ENCODE measurements at places on chromosomes 7 and 10. TPM values are rescaled to one million over a fixed set of nuclear protein-coding genes. Genes with fewer than 3 reads are reported as not detected.

ANKRD30A gene
- total RNA-seq, result not detected

TFEC gene
- 5.7 TPM for total RNA-seq

NCF1 gene
- 1.2 TPM for total RNA-seq

DNA sequence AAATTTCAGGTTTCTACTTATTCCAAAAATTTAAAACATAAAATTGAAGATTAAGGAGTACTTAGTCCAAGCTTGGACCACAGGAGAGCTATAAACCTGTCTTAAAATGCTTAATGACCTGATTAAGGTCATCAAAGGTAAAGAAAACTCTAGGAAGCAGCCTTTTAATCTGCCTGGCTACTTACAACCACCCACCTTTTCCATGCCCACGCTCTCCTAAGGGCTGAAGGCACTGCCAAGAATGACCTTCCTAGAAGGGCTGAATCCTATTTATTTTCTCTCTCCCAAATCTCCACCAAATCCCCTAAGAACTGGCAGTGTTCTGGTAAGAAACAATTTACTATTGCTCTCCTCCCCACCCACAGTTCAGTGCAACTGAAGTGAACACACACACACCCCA lies 6.8 kb downstream of the MPP7 start:
- no peaks in the 10 kb centered on the region for H3K36me3 ChIP-seq
- no peaks in the 10 kb centered on the region for H3K4me1 ChIP-seq
- no peak overlapping the region for H3K4me3 ChIP-seq
- H3K27me3 ChIP-seq, result no peaks in the 10 kb centered on the region

DNA sequence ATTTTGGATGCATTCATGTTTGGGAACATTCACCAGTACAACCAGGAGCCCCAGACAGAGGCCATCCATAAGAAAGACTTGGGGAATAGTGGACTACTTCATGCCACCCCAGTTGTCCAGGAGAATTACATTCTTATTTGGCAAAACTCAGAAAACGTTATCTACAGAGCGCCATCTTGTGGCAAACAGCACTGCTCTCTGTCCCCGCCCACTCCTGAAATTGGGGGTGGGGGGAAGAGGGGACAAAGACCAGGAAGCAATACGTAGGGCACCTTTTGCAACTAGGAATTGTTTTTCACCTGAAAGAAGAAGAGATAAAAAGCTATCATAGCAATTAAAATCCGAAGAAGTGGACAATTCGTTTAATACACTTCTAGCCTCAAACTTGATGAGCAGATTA lies 134.6 kb upstream of the MGMT start:
- no peak overlapping the region for H3K4me3 ChIP-seq
- peaks cover 13% of the 10 kb centered on the region for H3K27me3 ChIP-seq
- no peaks in the 10 kb centered on the region for H3K4me1 ChIP-seq
- DNase-seq, result no peak
- H3K36me3 ChIP-seq, result no peaks in the 10 kb centered on the region
- no peak overlapping the region for H3K27ac ChIP-seq

- peak overlapping the region; percentile 6 for H3K4me3 ChIP-seq
- peak overlapping the region; percentile 17 for H3K27ac ChIP-seq
- no peaks in the 10 kb centered on the region for H3K27me3 ChIP-seq
Measured at GRCh38 chr7:66557214-66558200, 71.2 kb upstream of the KCTD7 start.

GRCh38 chr10:99659868-99660366 lies 608 bp downstream of the ENTPD7 start:
- peak overlapping the region; percentile 91 for H3K4me3 ChIP-seq
- H3K4me1 ChIP-seq, result no peaks in the 10 kb centered on the region
- peak overlapping the region; percentile 64 for H3K27ac ChIP-seq
- H3K36me3 ChIP-seq, result no peaks in the 10 kb centered on the region
- no peak for DNase-seq

- no peak for DNase-seq
- no peaks in the 10 kb centered on the region for H3K36me3 ChIP-seq
- H3K27me3 ChIP-seq, result no peaks in the 10 kb centered on the region
- no peaks in the 10 kb centered on the region for H3K4me1 ChIP-seq
- H3K27ac ChIP-seq, result no peak overlapping the region
- H3K4me3 ChIP-seq, result no peak overlapping the region
Measured at GRCh38 chr10:88116971-88117626, 253.7 kb downstream of the PTEN start.

DNA sequence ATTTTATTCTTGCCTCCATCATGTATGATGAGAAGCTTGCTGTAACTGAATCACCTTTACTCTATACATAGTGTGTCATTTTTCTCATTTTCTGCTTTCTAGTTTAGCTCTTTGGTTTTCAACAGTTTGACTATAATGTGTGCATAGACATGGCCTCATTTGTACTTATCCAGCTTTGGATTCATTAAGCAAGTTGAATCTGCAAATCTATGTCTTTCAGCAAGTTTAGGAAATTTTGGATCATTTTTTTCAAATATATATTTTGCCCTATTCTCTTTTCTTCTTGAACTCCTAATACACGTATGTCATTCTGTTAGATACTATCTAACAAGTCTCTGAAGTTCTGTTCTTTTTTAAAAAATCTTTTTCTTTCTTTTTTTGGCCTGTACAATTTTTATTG lies 57.8 kb downstream of the PRLHR start:
- H3K4me1 ChIP-seq, result no peaks in the 10 kb centered on the region
- H3K4me3 ChIP-seq, result no peak overlapping the region
- no peaks in the 10 kb centered on the region for H3K36me3 ChIP-seq
- H3K27ac ChIP-seq, result no peak overlapping the region
- H3K27me3 ChIP-seq, result no peaks in the 10 kb centered on the region

- H3K4me1 ChIP-seq, result peaks cover 12% of the 10 kb centered on the region
- DNase-seq, result peak; percentile 87
- no peaks in the 10 kb centered on the region for H3K27me3 ChIP-seq
- H3K36me3 ChIP-seq, result no peaks in the 10 kb centered on the region
Measured at GRCh38 chr10:68406815-68407548, at the start of gene RUFY2. TSS of gene RUFY2 (minus strand) at chr10:68407277. CDS start at chr10:68407189, 88 bp downstream.

DNA sequence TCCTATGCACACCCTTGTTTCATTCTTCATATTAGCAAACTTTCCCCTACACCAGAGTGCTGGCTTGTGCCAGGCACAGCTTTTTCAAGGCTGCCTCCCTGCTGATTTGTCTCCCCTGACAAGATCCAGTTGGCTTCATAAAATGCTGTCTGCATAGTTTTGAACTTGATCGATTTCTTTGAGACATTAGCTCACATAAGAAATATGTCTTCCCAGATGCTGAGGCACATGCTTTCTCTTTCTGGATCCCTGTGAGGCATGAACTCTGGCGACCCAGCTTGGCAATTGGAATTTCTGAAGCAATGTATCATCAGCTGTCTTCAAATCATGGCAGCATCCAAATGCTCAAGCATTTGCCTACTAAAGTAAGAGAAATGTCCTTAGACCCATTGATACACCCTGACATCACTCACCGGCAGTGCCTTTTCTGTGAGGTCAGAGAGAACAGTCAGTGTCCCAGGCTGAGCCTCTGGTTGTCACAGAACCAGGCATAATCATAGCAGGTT lies 616.4 kb upstream of the GHITM start:
- no peaks in the 10 kb centered on the region for H3K4me1 ChIP-seq
- no peak overlapping the region for H3K27ac ChIP-seq
- no peak overlapping the region for H3K4me3 ChIP-seq
- no peak for DNase-seq
- no peaks in the 10 kb centered on the region for H3K27me3 ChIP-seq

DNA sequence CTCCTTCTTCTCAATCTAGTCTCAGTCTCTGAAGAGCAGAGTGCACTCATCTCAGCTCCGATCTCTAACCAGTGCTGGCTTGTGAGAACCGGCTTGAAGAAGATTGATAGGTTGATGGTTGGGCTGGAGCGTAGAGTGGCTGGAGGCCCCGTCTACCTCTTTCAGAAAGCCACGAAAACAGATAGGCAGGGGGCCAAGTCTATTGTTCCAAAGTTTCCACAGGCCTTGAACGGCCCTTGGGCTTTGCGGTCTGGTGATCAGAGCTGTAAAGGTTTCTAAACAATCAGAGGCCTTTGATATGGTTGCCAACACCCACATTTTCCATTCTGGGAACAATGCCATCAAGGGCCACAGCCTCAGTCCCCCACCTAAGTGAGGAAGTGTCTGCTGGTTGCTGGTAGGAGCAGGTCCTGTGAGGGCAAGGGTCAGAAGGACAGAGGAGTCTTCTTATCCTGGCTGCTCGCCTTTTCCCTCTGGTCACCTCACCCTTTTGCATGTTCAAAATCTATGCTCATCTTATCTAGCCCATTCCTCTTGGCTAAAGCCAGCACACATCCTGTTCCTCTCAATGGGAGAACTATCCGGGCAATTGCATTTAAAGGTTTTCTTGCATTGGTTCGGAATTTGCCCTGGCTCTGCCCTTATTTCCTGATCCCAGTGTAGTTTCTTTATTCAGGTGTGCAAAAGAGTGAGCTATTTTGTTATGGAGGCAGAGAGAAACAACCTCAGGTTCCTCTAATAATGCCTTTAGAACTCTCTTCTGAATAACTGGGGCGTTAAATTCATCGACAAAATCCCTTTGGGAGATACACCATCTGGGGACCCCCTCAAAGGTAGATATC lies 70.3 kb upstream of the KMT2E start:
- H3K27ac ChIP-seq, result peak overlapping the region; percentile 80
- H3K4me3 ChIP-seq, result no peak overlapping the region
- H3K4me1 ChIP-seq, result no peaks in the 10 kb centered on the region
- peak; percentile 72 for DNase-seq
- no peaks in the 10 kb centered on the region for H3K27me3 ChIP-seq
- no peaks in the 10 kb centered on the region for H3K36me3 ChIP-seq

- H3K27me3 ChIP-seq, result no peaks in the 10 kb centered on the region
- H3K27ac ChIP-seq, result peak overlapping the region; percentile 36
- peaks cover 56% of the 10 kb centered on the region for H3K4me1 ChIP-seq
- DNase-seq, result no peak
- peaks cover 3% of the 10 kb centered on the region for H3K36me3 ChIP-seq
Measured at GRCh38 chr10:102619281-102619981, 24.8 kb upstream of the TRIM8 start.

DNA sequence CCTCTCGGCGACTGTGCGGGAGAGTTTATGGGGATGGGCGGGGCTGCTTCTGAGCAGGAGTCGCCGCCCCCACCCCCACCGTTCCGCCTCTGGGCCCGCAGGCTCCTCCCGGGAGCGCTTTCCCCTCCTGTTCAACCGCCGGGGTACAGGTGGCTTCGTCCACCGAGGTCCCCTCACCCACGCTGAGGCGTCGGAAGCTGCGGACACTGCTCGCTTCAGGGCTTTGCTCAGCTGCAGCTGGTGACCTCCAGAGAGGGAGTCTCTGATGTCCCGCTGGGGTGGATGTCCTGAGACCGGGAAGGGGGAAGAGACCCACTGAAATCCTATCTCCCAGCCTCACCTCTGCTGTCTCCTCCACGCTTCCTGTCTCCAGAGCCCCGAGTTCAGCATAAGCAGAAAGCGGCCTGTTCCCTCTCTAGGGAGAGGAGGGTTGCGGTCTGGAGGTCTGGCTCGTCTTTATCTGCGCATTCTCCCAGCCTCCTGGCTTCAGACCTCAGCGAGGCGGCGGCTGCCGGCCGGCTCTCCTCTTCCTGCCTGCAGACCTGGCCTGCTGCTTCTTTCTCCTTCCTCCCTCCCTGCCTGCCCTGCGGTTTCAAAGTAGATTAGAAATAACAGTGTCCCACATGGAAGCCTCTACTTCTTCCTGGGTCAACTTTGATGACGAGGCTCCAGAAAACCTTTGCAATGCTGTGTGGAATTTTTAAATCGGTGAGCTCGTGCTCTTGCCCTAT lies 1.8 kb downstream of the CYP2E1 start:
- no peak overlapping the region for H3K27ac ChIP-seq
- H3K4me3 ChIP-seq, result peak overlapping the region; percentile 29
- no peaks in the 10 kb centered on the region for H3K4me1 ChIP-seq
- H3K27me3 ChIP-seq, result peaks cover 13% of the 10 kb centered on the region

DNA sequence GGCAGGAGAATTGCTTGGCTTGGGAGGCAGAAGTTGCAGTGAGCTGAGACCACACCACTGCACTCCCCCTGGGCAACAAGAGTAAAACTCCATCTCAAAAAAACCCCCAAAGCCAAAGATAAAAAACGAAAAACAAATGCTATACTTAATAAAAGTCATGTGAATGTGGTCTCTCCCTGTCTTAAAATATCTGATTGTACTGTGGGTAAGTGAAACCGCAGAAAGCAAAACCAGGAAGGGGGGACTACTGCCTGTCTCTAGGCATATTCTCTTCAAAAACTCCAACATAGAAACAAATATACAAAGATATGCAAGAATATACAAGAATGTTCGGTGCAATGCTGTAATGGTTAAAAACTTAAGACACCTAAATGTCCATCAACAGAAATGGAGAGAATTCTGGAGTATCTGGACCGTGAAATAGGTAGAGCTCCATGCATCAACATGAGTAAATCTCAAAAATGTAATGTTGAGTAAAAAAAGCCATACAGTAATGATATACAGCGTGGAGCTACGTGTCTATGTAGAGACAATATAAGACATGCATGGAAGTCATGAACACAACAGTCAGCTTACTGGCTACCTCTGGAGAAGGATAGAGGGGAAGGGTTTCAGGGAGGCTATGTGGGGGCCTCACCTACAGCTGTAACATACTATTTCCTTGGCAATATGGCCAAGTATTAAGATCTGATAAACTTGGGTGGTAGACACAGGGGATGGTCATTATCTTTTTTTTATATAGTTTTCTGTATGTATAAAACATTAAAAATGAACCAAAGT lies 2.1 kb downstream of the ZNF394 start:
- H3K36me3 ChIP-seq, result peaks cover 33% of the 10 kb centered on the region
- DNase-seq, result peak; percentile 10
- H3K4me1 ChIP-seq, result peaks cover 34% of the 10 kb centered on the region
- H3K4me3 ChIP-seq, result peak overlapping the region; percentile 83

DNA sequence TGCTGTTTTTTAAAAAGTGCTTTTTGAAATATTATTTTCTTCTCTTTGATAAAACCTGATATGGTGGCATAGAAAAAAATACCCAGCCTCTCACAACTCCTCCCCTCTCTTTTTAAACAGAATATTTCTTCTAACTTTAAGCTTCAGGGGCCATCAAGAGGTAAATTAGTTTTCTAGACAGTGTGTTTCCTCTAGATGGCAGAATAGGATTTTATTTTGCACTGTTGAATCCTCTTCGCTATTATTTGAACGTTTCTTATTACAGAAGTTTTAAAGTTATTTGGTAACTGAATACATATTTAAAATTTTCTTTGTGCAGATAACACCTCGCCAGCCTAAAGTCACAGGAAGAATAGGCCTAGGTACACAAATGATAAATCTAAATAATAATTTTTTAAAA lies 30.3 kb downstream of the ARL5B start:
- H3K27me3 ChIP-seq, result no peaks in the 10 kb centered on the region
- no peak overlapping the region for H3K4me3 ChIP-seq
- H3K36me3 ChIP-seq, result no peaks in the 10 kb centered on the region
- H3K27ac ChIP-seq, result no peak overlapping the region
- DNase-seq, result no peak

- H3K4me1 ChIP-seq, result no peaks in the 10 kb centered on the region
- no peak for DNase-seq
- no peak overlapping the region for H3K4me3 ChIP-seq
- H3K36me3 ChIP-seq, result no peaks in the 10 kb centered on the region
- no peaks in the 10 kb centered on the region for H3K27me3 ChIP-seq
Measured at GRCh38 chr10:67788028-67788886, 49.7 kb downstream of the DNAJC12 start.

DNA sequence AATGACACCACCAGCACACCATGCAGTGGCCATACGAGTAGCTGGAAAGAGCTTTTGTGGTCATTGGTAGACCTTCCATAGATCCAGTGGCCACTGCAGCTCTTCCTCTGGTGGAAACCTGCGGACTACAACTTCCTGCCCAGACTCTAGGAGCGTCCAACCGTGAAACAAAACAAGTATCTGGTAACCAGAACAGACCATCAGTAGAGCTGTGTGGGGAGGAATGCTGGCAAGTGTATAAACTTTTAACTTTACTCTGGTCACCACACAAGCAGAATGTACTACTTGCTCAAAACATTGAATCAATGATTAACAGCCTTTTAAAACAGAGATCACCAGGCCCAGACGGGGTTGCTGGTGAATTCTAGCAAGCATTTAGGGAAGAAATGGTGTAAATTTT lies 154.7 kb upstream of the DGKB start:
- no peak for DNase-seq
- H3K27me3 ChIP-seq, result no peaks in the 10 kb centered on the region
- H3K4me3 ChIP-seq, result no peak overlapping the region
